Dermis lymphatic vessel endothelial cell (primary cell): ENCODE measurements at places on chromosomes 4 and X. TPM values are rescaled to one million over a fixed set of nuclear protein-coding genes. Genes with fewer than 3 reads are reported as not detected.

The FMR1NB gene
- total RNA-seq: not detected in 2 replicates

The NSG1 gene
- under 0.01 and 0.09 TPM in 2 replicates for total RNA-seq

The GPC3 gene
- total RNA-seq: not detected in 2 replicates

The ENPEP gene
- 0.17 and 0.33 TPM in 2 replicates for total RNA-seq

The EMCN gene
- 82.2 and 82.9 TPM in 2 replicates for total RNA-seq

The ADGRG4 gene
- total RNA-seq: not detected in 2 replicates

The HDX gene
- total RNA-seq: 5.5 and 6.2 TPM in 2 replicates

The PRRG1 gene
- 16.2 and 21.6 TPM in 2 replicates for total RNA-seq

The FAM184B gene
- not detected in 2 replicates for total RNA-seq

The DCLK2 gene
- total RNA-seq: 2.4 and 4.2 TPM in 2 replicates

The C4orf50 gene
- under 0.01 TPM in 2 replicates for total RNA-seq

The EOLA2 gene
- total RNA-seq: 12.7 and 14.5 TPM in 2 replicates

The NMU gene
- 0.17 TPM in 1 of 2 replicates, not detected in the other for total RNA-seq

The SPATA18 gene
- total RNA-seq: 0.98 and 1.3 TPM in 2 replicates

The PPBP gene
- not detected in 2 replicates for total RNA-seq

The FGD1 gene
- 0.65 and 0.95 TPM in 2 replicates for total RNA-seq

The MAGEA9B gene
- not detected in 2 replicates for total RNA-seq

The PAGE2B gene
- not detected in 2 replicates for total RNA-seq

The SMIM43 gene
- total RNA-seq: 0.09 and 0.33 TPM in 2 replicates

The MAGEE1 gene
- total RNA-seq: 0.33 and 0.60 TPM in 2 replicates

The CXCL11 gene
- not detected in 2 replicates for total RNA-seq

The GLUD2 gene
- 0.43 and 0.87 TPM in 2 replicates for total RNA-seq

The YTHDC1 gene
- 35.5 and 42.8 TPM in 2 replicates for total RNA-seq

The PPP3CA gene
- 69.8 and 78.4 TPM in 2 replicates for total RNA-seq

The CSAG2 gene
- not detected in 2 replicates for total RNA-seq

The SLC6A14 gene
- not detected in 2 replicates for total RNA-seq

The RAB41 gene
- not detected in 2 replicates for total RNA-seq

The PTTG2 gene
- total RNA-seq: not detected in 2 replicates

The FSTL5 gene
- not detected in 2 replicates for total RNA-seq

The RRH gene
- total RNA-seq: not detected in 2 replicates

The GLRA3 gene
- not detected in 2 replicates for total RNA-seq

The STPG2 gene
- under 0.01 and 0.17 TPM in 2 replicates for total RNA-seq

The LANCL3 gene
- 0.22 and 0.43 TPM in 2 replicates for total RNA-seq

The TKTL1 gene
- total RNA-seq: not detected in 2 replicates
